ENCODE measurements at places on chromosomes 13 and 19. TPM values are rescaled to one million over a fixed set of nuclear protein-coding genes. Genes with fewer than 3 reads are reported as not detected.

DNA sequence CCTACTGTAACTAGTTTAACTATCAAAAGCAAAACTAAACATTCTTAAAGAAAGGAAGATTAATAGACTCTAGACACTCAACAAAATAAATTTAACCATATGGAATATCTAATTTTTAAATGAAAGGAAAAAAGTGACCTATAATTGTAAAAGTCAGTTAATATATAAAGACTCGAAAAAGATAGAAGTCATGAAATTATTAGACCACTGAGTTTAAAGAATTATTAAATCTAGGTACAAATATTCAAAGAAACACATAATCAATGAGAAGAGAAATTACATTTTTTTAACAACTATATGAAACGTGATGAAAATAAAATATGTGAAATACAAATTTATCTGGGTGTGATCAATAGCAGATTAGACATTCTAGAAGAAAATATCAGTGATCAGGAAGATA is 706.8 kb upstream of the PCDH20 start:
- no peak for ATAC-seq

DNA sequence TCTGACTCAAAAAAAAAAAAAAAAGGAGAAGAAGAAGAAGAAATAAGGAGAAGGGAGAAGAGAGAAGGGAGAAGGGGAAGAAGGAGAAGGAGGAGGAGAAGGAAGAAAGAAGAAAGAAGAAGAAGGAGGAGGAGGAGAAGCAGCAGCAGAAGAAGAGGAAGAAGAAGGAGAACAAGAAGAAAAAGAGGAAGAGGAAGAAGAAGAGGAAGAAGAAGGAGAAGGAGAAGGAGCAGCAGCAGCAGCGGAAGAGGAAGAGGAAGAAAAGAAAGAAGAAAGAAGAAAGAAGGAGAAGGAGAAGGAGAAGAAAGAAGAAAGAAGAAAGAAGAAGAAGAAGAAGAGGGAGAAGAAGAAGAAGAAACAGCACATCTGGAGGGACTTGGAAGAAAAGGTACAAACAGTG is 4.1 kb upstream of the CNN1 start:
- ATAC-seq = no peak

Gene COLGALT1
- 67.1 TPM for total RNA-seq

- no peak for ATAC-seq
These were observed 17.1 kb upstream of the VWA8 start for GRCh38 chr13:41978007-41978406.

- ATAC-seq = no peak
These were observed 5.2 kb upstream of the ZNF480 start for GRCh38 chr19:52291781-52292180.

Gene TSSK6
- 0.40 TPM for total RNA-seq

DNA sequence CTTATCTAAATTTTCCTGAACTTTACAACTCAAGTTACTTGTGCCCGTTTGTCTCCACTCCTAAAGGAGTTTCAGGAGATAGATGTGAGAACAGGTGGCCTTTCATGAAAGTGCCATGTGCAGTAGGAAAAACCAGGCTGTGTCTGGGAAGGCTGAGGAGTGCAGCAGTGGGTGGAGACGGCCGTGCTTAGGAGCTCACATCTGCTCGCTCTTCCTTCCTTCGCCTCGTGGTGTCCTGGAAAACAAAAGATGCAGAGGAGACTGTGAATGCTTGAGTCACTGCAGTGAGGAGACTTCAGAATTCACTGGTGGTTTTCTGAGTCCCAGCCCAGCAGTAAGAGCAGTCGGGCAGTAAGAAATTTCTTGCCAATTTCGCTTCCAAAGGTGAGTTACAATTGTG is 138.4 kb upstream of the RNF113B start:
- ATAC-seq = no peak

GRCh38 chr19:31054430-31054829 is 294.8 kb downstream of the TSHZ3 start:
- ATAC-seq = no peak

GRCh38 chr13:30861163-30861562 is 44.9 kb upstream of the MEDAG start:
- no peak for ATAC-seq

DNA sequence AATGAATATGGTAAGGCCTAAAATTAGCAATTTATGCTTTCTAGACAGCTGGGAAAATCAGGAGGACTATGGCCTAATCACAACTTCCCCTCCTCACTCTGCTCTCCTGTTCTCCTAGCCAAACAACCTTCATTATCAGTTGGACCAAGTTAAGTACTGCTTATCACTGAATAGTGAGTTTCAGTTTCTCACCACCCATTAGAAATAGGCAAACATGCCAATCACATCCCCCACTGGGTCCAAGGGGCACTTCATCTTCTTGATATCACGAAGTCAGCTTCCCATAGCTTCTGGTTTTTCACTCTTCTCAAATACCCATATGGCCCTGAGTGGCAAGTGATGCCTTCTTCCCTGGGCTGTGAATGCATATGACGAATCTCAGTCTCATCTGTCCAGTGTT is 689.6 kb downstream of the SLITRK5 start:
- no peak for ATAC-seq

DNA sequence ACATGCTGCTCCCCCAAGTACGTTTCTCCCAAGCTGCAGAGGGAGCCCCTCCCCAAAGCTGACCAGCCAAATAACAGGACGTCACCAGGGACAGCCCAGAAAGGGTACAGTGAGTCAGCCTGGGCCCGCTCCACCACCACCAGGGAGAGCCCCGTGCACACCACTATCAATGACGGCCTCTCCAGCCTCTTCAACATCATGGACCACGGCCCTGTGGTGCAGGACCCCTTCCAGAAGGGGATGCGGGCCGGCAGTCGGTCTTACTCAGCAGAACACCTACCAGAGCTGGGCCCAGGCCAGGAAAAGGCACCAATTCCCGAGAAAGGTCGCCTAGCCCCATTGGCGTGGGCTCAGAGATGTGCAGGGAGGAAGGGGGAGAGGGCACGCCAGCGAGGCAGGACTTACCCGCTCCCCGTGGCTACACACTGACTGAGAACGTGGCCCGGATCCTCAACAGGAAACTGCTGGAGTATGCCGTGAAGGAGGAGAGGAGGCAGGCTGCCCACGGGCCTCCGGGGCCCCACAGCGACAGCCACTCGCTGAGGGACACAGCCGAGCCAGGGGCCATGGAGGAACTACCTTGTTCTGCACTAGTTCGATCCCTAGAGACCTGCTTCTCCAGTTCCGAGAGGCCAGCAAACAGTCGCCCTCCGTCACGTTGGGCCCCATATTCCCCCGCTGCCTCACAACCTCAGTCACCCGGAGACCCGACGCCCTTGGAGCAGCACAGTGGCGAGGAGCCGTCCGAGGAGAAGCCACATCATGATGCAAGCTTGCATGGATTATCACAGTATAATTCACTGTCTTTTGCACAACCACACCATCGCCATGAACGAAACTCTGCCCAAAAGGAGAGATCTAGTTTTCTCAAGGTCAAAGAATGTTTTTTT is 815.9 kb upstream of the KLHL1 start:
- no peak for ATAC-seq

Gene CEBPA
- total RNA-seq = 11.3 TPM

Gene CYP4F8
- not detected for total RNA-seq

Gene CEACAM8
- not detected for total RNA-seq

- no peak for ATAC-seq
These were observed 2.0 kb downstream of the PHLDB3 start for GRCh38 chr19:43502419-43502976.

- ATAC-seq = peak; percentile 43
These were observed 82.6 kb upstream of the OXGR1 start for GRCh38 chr13:97076898-97077297.

DNA sequence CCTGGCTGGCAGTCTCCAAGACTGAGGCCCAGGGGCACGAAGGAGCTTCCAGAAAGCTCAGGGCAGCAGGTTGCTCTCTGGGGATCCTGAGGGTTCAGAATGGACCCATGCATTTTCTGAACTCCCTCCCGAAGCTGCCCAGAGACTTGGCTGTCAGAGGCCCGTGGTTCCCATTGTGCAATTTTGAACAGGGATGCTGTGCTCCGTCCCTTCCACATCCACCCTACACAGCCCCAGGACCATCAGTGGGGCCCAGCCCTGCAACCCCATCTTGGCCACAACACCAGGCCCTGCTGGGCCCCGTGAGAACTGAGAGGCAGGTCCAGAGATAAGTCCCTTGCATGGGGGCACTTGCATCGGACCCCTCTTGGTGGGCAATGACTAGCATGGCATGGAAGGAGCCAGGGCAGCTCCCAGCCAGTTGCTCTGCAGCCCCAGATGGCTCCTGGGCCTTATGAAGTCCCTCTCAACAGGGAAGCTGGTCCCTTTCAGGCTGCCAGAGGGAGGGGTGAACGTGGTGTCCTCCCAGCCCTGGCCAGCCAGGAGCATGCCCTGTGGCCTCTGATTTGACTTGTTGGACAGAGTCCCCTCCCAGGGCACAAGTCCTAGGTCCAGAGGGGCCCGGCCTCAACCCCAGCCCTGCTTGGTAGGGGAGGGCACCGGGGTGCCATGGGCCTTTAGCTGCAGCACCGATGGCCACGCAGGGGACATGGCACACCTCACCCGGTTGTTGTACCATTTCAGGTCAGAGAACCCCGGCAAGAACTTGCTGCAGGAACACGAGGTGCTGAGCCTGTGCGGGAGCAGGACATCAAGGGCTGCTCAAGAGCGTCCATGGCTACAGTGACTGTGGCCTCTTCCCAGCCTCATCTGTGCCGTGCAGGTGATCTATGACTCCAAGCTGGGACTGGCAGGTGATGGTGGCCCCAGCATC is 17.3 kb upstream of the ZNF14 start:
- no peak for ATAC-seq

GRCh38 chr13:72258340-72258981 is 391.5 kb upstream of the DACH1 start:
- no peak for ATAC-seq

Gene MUC16
- under 0.01 TPM for total RNA-seq

Gene TIMM44
- total RNA-seq = 65.7 TPM

- peak; percentile 38 for ATAC-seq
These were observed 16.5 kb upstream of the B3GNT3 start for GRCh38 chr19:17778251-17778967.

- no peak for ATAC-seq
These were observed 9.6 kb upstream of the SBNO2 start for GRCh38 chr19:1183543-1184172.

Gene MCEMP1
- 1.2 TPM for total RNA-seq

- ATAC-seq = no peak
These were observed 66.6 kb downstream of the CHST8 start for GRCh38 chr19:33688171-33688992.

DNA sequence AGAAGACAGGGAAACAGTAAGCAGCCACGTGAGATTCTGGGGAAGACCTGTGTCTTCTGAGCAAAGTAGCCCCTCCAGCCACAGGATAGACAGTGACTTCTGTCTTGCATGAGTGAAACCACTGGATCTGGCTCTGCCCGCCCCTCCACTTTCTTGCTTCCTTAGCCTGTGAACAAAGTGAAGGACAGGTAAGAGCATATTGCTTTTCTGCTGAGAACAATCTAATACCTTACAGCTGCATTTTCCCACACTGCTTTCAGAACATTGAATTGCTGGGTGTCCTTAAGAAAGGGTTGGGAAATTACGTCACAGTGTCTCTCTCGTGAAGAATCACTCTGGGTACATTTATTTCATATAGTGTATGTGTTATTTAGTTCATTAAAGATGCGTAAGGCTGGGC is 11.1 kb downstream of the SLC25A15 start:
- ATAC-seq = no peak

Gene NTF4
- total RNA-seq = not detected

Gene CPAMD8
- total RNA-seq = 8.8 TPM

DNA sequence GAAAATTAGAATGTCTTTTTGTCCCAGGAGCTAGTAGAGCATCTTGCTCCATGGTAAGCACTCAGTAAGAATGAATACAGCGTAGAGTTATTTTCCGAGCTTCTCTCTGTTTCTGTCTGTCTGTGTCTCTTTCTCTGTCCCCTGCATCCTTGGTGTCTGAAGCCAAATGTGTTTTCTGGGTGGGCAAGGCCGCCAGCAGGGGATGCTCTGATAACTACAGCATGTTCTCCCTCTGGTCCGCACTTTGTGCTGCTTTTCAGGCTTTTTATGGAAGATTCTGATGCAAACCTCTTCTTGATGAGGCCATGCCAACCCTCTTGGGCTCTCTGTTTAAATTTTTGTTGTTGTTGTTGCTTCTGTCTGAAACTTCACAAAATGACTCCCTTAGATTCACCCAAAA is 142.8 kb upstream of the UBL3 start:
- ATAC-seq = no peak

DNA sequence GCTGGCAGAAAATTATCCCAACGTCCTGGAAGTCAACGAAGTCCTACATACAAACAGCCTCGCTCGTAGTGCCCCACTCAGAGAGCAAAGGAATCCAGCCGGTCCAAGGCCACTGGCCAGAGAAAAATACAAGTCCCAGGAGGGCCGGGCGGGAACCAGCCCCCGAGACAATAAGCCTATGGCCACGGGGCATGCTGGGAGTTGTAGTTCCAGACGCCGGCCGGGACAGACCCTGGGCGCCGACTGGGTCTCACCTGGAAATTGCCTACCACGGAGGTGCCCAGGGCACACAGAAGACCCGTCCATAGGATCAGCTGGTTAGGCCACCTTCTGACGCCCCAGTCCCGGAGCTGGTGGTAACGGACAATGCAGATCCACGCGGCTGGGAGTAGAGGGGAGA is 5.4 kb downstream of the TMEM150B start:
- no peak for ATAC-seq

All from gastroesophageal sphincter (tissue), 4 donors.